ENCODE measurements at places on chromosomes 16 and 17.

- no peak for DNase-seq
These were observed 17.8 kb downstream of the UBE2Z start for GRCh38 chr17:48925991-48926342.

DNA sequence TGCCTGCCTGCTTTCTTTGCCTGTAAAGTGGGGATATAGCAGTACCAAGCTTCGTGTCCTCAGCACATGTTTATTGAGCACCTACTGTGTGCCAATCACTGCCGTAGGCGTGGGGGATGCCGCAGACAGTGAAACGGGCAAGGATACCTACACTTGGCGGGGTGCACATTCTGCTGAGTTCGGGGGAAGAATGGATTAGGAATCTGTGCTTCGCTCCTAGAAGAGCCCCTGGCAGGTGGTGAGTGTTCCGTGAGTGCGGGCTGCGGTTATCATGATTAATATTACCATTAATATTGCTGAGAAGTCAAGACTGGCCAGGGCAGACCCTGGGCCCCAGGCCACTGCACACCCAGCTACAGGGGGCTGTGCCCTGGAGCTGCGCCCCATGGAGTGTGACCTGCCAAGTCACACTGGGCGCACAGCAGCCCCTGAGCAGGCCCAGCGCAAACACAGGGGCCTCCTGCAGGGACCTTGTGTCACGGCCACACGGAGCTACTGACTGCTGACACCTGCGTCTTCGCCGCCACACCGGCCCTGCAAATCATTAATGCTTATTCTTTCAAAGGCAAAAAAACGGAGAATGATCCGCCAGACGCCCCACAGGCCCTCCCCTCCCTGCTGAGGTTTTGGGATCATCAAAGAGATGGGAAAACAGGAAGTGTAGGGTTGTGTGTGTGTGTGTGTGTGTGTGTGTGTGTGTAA lies 213.4 kb upstream of the GSE1 start:
- no peak for DNase-seq

DNA sequence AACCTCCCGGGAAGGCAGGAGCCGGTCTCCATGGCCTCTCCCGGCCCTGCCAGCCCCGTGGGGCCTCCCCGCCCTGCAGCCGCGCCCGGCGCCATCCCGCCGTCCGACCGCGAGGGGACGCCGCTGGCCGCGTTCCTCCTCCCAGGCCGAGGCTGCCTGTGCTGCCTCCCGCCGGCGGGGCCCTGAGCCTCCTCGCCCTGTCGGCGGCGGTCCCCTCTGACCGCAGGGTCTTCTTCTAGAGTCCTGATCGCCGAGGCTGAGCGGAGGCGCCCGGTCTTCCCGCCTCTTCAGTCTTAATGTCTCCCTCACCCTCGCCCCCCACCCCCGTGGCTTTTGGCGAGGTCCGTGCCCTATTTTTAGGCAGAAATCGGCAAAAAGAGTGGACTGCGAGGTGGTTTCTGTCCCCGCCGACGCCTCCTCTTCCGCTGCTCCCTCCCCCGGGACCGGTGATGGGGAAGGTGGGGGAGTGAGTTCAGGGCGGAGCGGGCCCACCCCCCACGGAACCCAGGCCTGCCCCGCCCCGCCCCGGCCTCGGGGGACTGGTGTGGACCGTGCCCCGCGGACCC lies 794 bp upstream of the CPNE7 start:
- peak; percentile 67 for DNase-seq

DNA sequence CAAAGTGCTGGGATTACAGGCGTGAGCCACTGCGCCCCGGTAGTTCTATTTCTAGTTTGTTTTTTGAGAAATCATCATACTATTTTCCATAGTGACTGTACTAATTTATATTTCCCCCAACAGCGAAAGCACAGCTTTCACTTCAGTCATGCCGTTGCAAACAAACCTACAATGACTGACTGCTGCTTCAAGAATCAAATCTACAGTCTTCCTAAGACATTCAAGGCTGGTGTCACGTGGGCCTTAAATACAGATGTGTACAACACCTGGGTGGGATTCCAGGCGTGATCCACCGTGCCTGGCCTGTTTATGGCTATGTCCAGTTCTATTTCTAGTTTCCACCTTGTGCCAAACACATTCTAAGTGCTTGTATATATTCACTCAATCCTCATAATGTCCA lies 72.0 kb downstream of the ABCC6 start:
- DNase-seq: no peak

- peak; percentile 72 for DNase-seq
These were observed at the start of gene MXRA7 for GRCh38 chr17:76710863-76711611. Gene MXRA7 (minus strand): TSS chr17:76710965. CDS start chr17:76710946, 19 bp downstream.

DNA sequence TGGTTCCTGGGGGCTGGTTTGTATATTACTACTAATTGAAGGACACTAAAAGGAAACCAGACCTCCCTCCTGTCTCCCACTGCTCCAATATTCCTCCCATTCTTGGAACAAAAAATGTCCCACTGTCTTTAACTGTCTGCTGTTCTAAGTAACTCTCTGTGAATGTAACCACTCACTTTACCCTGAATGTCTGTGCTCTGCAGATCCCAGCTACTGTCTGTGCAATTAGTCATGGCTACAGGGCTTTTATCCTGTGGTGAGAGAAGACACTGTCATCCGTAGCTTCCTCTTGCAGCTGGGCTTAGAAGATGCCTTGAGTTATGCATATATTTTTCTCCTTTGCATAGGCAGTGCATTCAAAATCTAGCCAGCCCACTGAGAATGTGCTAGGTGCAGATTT lies 853.8 kb downstream of the CDH8 start:
- peak; percentile 9 for DNase-seq

- no peak for DNase-seq
These were observed 34.8 kb upstream of the CPHXL start for GRCh38 chr16:75761108-75761507.

DNA sequence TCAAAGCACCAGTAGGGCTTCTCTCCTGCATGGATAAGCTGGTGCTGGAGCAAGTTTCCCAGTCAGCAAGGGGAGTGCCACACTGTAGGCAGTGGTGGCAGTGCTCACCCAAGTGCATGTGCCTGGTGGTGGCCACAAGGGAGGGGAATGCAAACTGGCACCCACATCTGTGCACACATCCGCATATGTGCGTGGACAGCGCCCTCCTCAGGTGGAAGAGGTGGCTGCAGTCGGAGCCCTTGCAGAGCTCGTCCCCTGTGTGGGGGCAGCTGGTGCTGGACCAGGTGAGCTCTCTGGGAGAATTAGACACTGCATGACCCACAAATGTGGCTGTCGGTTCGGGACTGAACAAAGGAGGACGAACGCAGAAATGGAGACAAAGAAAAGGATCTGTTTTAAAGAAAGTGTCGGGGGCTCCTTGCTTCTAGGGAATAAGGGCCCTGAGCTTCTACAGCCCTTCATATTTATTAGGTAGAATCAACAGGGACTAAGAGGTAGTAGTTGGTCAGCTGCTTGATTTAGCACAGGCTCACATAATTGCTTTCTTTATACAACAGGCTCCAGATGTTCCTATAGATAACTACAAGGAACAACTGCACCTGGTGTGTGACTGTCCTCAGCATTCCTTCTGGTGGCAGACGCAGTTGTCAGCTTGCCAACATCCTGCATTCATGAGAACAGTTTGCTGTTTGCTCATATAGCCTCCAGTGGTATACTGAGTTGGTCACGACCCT lies 5.3 kb upstream of the ZNF689 start:
- no peak for DNase-seq

- DNase-seq: no peak
These were observed 57.4 kb downstream of the SLC47A1 start for GRCh38 chr17:19590912-19591551.

GRCh38 chr16:80725566-80726162 lies 78.7 kb downstream of the CDYL2 start:
- DNase-seq: no peak

DNA sequence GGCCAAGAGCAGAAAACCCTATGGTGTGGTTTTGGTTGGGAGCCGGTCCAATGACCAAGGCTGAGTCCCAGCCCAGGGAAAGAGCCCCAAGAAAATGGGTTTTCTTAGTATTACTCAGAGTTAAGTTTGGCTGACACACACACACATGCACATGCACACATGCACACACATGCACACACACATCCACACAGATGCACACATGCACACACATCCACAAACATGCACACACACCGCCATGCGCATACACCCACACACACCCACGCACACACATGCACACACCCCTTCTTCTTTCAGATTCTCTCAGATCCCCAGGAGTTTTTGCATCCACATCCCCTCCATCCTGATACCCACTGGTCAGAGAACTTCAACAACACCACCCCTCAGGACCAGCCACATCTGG lies 9.1 kb downstream of the ABCC12 start:
- DNase-seq: no peak

DNA sequence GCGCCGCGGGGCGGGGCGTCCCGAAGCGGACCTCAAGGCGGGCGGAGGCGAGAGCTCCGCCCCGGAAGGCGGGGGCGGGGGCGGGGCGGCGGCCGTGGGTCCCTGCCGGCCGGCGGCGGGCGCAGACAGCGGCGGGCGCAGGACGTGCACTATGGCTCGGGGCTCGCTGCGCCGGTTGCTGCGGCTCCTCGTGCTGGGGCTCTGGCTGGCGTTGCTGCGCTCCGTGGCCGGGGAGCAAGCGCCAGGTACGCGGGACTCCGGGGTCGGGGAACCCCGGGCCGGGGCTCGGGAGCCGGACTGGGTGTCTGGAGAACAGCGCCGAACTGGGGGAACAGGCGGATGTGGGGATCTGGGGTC lies at the start of gene TNFRSF12A:
TSS of gene TNFRSF12A (plus strand) at position 122 of the 357 bp plus-strand sequence. CDS start at position 152, 30 bp downstream.
- DNase-seq: peak; percentile 86

DNA sequence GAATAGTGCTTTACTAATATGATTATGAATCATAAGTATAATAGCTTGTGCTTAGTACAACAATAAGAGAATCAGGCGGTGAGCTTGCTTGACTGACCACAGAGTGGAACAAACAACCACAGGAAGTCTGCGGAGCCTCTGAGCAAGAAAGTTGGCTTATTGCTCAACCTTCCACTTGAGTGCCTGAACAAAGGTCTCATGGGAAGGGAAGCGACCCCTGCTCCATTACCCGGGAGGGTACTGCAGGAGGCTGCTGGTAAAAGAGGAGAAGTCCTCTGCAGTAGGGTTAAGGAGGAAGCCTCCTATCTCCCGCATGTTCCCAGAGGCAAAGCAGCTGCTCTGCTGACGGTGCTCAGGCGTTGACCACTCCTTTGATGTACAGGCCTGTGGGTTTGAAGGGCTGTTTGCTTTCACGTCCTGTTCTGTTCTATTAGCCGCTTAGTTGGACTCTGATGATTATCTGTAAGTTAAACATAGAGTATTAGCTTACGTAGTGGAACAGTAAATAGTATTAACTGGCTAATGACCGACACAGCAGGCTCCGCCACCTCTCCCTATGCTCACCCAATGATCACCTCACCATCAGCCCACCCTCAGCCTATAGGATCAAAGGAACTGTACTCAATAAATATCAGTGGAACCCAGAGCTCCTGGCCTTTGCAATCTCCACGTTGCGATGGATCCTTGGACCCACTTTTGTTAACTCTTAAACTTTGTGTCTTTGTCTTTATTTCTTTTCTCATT lies 17.5 kb downstream of the ALOX15B start:
- DNase-seq: peak; percentile 57

DNA sequence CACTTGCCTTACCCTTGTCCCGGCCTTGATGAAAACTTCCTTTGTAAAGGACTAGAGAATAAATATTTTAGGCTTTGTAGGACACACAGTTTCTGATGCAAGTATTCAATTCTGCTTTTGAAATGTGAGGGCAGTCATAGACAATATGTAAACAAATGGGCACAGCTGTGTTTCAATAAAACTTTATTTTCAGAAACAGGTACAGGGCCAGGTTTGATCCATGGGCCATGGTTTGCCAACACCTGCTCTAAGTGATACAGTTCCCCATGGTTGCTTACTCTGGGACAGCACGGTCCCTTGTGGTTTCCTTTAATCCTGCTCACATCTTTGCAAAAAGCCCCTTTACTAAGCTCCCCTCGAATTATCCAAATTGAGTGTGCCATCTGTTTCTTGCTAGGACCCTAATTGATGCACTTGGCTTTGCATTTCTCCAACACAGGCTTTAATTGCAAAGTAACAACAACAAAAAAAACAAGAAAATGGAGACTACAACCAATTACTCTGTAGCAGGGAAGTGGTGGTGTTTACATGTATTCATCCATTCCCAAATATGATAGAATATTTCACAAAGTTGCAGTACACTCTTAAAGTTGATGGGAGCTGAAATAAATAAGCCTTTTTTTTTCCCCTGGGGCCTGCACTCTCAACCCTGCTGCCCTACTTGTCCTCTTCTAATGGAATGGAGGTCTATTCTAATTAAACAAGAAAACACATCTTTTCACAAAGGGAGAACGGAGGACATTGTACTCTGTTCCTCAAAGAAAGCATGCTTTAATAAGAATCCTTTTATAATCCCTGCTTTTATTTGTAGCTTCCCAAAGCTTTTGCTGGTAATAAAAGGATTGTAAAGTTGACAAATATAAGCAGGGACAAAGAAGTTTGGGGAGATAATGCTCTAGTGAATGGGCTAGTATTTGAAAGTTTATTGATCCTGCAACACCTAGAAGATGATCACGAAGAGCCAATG lies 37.7 kb upstream of the TOX3 start:
- no peak for DNase-seq

- peak; percentile 53 for DNase-seq
These were observed 11.9 kb downstream of the TBX2 start for GRCh38 chr17:61411261-61412142.

- DNase-seq: no peak
These were observed 466 bp upstream of the HSF4 start for GRCh38 chr16:67163999-67164558.

DNA sequence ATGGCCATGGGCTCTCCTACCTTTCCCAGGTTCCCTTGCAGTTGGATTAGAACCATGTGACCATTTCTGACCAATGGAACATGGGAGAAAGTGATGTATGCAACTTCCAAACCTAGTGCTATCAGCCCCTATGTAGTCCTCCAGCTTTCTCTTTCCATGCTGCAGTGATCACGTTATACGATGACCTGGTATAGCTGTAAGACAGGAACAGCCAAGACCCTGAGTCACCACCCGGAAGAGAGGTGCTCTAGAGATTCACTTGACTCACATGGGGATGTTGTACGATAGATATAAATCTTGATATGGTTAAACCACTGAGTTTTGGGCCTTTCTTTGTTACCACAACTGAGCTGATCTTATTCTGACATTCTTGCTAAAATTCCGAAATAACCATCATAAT lies 65.1 kb downstream of the NOG start:
- no peak for DNase-seq

- DNase-seq: no peak
These were observed 101.2 kb upstream of the CACNG5 start for GRCh38 chr17:66733759-66734158.

- no peak for DNase-seq
These were observed 23.2 kb upstream of the SPNS2 start for GRCh38 chr17:4475463-4475862.

GRCh38 chr16:19963301-19963700 lies 78.7 kb upstream of the GPRC5B start:
- no peak for DNase-seq

DNA sequence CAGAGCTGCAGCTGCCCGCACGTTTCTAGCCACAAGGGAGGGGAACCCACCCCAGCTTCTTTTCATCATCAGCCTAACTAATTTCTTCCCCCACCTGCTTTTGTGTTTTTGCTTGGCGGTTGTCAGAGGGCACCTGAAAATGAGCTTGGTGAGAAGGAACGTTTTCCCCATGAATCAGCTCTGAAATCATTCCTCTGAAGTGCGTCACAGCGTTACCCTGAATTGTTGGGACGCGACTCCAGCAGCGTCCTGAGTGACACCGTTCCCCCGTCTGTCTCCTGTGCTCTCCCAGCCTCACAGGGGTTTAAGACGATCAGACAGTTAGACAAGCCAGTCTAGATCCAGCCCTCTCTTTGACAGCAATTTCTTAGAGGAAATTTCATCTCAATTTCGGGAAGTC lies 722.9 kb upstream of the EEF2KMT start:
- no peak for DNase-seq

- DNase-seq: no peak
These were observed 802 bp downstream of the SETD6 start for GRCh38 chr16:58515871-58516767.

GRCh38 chr17:64596439-64596838 lies 65.7 kb downstream of the SMURF2 start:
- no peak for DNase-seq
